ENCODE measurements at places on chromosomes 2 and 18.

- DNase-seq = no peak
Observed at GRCh38 chr18:76496194-76496890, 1.3 kb upstream of the ZNF516 start.

GRCh38 chr2:127715778-127716449, 14.6 kb downstream of the SFT2D3 start:
- DNase-seq = no peak

DNA sequence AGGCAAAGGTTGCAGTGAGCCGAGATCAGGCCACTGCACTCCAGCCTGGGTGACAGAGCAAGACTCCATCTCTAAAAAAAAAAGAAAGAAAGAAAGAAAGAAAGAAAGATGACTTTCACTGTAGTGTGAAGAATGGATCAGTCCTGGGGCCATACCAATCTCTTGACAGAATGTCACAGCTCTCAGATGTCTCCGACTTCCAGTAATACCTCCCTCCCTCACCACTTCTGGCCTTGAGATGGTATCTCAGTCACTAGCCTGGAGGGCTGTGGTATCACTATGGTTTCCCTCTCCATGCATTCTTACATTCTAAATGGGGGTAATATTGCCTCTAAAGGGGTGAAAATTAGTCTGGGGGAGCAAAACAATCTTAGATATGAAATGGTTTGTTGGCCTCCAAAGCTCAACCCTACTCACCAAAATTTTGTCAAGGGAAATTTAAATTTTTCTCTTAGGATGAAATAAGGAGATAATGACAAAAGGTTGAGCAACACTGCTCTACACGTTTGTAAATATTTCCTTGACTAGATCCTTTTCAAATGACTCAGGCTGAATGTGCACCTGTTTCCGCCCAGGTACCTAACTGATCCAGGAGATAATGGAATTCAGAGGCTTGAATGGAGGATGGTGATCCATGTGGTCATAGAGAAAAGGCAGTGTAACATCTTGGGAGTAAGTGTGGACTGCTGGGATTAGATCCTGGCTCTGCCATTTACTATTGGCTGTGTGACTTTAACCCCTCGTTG, 19.9 kb upstream of the SPRED2 start:
- DNase-seq = no peak

- DNase-seq = no peak
Observed at GRCh38 chr2:207133458-207133819, 32.3 kb downstream of the KLF7 start.

- DNase-seq = no peak
Observed at GRCh38 chr2:203603456-203604389, 68.6 kb upstream of the RAPH1 start.

DNA sequence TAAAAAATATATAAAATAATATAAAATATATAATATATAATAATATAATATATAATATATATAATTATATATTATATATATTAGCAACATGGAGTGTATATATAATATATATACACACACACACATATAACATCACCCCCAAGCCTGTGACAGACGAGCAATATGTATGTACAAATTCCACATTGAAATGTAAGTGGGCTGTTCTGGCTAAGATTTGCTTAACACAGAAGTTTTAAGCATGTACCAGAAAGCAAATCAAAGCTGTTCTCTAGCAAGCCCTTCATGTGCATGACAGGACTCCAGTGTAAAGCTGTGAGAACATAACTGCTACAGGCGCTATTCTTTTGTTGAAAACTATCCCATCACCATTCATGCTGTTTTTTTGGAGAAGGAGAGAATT, 261.7 kb upstream of the TNP1 start:
- DNase-seq = no peak

DNA sequence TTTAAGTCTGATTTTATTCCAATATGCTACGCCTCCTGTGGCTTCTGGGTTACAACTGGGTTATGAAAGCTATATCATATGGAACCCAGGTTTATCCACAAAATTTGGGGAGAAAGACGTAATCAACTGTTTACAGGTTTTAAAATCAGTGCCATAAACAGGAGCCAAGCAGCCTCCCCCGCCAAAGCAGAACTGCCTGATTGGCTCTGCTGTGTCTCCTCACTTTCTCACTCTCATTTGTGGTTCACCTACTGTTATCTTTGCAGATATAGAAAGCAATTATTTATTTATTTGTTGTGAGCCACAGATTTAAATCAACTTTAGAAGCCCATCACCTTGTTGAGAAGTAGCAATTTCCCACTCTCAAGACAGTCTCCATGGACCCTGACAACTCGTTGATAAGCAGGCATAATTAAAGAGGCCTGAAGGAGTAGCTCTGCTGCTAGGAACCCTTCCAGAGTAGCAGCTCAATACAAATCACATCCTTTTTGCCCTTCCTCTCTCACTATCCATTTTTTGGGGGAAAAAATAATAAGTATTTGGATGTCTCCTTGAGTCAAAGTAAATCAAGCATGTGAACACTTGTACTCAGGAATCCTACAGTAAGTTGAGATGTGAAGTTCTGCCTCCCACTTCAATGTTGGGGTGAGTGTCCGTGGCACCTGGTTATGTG, 191.0 kb upstream of the CCDC150 start:
- no peak for DNase-seq

- no peak for DNase-seq
Observed at GRCh38 chr18:9091066-9091476, 11.4 kb upstream of the NDUFV2 start.

GRCh38 chr2:222424729-222425671, 657 bp downstream of the SGPP2 start:
- DNase-seq = peak; percentile 17

- no peak for DNase-seq
Observed at GRCh38 chr2:164913640-164914350, 41.5 kb downstream of the SLC38A11 start.

DNA sequence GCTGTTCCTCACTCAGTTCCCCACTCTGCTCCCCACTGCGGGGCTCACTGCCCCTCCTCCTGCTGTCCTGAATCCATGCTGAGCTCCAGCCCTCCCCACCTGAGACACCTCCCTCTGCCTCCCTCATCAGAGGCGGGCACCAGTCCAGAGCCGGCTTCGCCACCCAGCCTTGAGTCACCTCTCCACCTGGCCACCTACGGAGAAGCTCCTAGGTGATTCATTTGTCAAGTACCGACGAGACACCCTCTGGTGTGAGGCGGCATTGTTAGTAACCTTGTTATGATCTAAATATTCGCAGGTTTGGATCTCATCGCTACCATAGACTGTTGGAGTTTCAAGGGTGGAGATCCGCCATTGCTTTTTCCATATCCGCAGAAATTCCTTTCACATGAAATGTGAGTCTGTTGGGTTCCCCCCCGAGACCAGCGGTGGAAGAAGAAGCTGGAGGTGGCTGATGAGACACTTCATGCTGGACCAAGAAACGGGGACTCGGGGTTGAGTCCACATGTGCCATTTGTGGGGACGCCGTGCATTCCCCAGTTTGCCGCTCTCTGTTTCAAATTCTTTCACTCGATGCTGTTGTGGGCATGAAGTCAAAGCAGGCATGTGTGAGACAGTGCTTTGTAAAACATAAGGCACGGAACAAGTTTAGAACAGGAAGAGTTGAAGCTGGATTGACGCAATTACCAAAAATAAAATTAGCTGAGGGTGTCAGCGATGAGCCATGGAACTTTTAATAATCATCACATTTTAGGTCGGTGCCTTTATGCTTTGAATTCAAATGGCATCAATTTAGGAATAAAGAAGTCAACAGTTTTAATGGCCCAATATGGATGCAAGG, 259.8 kb upstream of the HDAC4 start:
- no peak for DNase-seq

DNA sequence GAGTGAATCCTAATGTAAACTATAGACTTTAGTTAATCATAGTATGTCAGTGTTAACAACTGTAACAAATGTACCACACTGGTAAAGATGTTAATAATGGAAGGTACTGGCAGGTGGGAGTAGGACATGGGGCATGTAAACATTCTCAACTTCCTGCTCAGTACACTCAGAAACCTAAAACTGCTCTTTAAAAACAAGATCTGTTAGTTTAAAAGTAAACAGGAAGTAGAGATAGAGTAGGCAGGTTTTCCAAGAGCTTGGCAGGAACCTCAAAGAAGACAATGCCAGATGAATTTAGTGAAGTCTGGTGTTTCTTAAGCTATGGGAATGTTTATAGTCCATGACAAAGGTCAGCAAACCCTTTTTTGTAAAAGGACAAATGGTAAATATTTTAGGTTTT, 46.6 kb downstream of the CCDC138 start:
- DNase-seq = no peak

DNA sequence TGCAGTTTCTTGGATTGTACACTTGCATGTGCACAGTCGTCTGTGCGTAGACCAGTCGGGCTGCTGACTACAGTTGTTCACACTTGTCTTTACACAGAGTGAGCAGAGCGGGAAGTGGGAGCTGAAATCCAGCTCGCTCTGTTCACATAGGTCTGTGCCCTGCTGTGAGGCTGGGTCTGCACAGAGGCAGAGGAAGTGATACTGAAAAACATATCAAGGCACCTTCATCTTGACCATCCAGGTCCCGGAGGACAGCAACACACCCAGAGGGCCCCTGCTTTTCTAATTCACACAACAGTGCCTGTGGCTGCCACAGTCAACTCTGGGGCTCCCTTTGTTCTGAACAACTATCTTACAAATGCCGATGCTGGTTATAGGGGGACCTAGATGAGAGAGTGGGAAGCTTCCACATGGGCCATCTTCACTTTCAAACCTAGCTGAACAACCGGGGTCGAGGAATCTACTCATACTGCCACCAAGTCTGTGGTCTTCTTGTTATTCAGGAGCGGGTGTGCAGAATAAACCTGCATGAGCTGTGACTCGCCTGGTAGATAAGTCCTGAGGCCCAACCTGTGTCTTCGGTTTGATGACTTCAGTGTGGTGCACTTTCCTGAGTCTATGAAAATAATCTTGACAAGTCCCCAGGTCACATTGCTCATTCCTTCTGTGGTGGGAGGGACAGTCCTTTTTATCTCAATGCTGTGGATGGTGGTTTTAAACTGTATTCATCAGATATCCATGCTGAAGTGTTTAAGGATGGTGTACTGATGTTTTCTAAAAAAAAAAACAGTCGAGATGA, 3.5 kb upstream of the ADNP2 start:
- DNase-seq = no peak

DNA sequence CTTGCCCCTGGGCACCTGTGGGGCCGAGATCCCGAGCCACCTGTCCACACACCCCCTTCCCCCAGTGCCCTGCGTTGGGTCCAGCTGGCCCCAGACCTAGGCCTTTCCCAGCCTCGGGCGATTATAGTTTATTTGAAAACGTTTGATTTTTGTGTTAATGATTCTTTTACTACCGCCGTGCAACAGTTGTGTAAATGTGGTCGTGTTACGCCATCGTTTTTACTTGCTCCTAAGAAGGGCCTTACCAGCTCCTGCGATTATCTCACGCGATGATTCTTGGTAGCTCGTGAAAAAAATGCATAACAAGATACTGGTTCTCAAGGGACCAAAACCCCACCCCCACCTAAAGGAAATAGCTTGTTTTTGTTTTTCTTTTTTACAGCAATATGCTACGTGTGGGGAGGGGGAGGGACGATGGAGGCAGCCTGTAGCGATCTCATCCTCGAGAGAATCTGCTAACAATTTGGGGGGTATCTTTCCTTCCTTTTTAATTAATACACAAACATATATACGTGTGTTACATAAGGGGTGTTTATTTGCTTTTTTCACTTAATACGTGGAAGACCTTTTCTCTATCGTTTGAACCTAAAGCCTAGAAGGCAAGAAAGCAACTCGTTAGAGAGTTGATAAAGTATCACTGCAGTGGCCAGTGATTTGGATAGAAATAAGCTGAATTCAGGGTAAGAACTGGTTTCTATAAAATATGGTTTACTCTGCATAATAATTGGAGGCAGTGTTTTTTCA, 1.0 kb downstream of the ZDBF2 start:
- no peak for DNase-seq

GRCh38 chr18:45628979-45629958, 14.0 kb downstream of the SLC14A2 start:
- DNase-seq = no peak

- DNase-seq = no peak
Observed at GRCh38 chr2:152648336-152648735, 68.9 kb downstream of the PRPF40A start.

DNA sequence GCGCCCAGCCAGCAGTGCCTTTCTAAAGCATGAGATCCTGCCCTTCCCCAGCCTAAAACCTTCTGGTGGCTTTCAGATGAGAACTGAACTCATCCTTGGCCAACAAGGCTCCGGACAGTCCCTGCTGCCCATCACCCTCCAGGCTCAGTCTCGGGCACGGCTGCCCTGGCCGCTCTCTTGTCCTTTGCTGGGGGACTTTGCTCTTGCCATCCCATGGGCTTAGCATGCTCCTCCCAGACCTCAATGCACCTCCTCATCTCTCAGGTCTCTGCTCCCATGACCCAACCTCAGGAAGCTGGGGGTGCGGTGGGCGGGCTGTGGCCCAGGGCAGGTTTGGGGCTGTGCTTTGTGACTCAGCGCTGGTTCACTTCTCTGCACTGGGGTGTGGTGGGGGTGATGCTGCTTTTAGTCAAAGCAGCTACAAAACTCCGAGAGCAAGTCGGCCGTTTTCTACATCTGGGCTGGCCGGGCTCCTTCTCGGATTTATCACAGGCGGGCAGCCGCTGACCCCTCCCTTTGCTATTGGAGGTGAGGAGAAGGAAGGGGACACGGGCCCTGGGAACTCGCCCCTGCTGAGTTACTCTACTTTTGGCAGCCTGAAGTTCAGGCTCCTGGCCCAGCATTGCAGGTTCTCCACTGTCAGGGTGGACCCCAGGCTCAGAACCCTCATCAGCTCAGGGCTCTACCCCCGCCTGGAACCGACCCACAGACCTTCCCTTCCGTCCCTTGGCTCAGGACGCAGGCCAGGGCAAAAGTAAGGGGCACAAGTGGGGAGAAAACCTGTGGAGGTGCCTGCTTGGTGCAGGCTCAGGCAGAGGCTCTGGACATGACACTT, 90.6 kb upstream of the TAF1B start:
- DNase-seq = peak; percentile 61

- no peak for DNase-seq
Observed at GRCh38 chr2:182245963-182246362, 180.9 kb downstream of the PDE1A start.

- DNase-seq = no peak
Observed at GRCh38 chr2:205696927-205697441, 14.7 kb downstream of the NRP2 start.

DNA sequence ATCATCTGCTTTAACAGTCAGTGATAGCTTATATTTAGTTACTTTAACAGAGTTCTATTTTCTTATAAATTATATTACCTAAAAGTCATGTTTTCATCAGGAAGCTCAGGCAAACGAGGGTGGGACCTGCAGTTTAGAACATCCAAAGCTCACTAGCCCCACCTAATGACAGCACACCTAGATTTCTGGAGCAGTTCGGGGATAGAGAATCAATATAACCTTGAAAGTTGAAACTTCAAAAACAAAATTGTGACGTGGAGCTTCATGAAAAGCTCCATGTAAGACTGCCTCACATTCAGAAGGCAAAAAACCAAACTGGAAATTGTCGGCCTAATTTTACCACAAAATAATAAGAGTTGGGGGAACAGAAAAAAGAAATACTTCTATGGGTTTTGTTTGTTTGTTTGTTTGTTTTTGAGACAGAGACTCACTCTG, 185.9 kb upstream of the CCDC150 start:
- no peak for DNase-seq

DNA sequence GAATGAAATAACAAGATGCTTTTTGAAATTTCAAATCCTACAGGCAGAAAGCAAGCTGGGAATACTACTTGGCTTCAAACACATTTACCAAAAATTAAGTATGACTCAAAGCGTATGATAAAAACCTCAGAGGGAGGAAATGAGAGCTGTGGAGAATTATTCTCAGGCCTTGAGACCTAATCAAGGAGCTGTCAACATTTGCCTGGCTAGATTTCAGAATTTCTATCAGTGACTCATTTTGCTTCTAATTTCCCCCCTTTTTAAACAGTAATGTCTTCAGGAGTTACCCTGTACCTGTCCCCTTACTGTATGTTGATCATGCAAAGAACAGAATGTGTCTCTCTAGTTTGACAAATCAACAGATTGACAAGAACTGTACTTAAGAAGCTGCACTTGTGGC, 1324.5 kb upstream of the DDX18 start:
- no peak for DNase-seq
